ENCODE measurements at places on chromosomes 2 and 18.

DNA sequence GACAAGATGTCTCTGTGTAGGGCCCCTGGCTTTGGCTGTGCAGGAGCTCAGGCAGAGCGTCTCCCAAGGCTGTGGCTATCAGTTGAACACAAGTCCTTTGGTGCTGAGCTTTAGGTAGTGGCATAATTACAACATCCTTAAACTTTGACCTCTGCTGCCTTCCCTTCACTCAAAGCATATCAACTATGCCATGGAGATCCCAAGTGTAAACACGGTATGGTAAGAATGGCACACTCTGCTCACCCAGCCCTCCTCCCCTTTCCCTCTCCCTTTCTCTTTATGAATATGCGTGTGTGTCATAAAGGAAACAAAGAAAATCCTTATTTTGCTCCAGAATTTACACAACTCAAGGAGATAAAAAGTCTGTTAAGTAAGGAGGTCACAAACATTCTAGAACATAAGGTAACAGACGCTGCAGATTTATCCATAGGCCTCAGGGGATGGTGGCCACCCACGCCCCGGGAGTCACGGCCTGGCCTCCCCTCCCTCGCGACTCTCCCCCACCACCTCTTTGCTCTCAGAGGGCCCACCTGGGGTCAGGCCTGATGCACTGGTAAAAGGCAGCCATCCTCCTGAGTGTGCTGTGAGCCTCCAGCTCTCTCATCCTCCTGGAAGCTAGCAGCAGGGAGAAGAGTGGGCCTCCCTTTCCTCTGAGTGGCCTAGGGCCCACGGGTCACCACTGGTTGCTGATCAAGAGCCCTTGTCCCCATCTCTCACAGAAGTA is 67.3 kb downstream of the CRACDL start:
- DNase-seq = no peak

DNA sequence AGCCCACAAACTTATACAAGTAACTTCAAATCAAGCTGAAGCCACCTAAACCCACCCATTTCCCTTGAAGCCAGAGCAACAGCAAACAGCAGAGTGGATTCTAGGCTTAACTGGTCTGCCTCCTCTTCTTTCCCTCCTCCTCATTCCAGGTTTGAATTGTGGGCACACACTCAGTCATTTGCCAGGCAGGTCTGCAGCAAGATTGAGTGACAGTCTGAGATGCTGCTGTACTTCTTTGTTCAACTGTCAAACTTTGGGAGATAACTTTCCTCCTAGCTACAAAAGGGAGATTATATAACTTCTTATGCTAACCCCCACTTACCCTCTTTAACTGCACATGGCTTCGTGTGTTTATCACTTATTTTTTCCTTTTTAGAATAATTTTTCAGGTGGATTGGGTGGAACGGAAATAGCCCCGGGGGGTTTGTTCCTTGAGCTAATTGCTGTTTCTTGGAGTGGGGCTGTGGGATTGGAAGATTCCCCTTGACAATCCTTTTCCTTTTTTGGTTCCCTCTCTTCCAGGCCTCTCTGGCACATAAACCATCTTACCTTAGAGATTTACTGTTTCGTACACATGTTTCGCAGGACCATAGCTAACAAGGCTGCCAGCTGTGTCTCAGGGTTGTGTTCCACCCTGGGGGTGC is 55.0 kb downstream of the RNF144A start:
- no peak for DNase-seq

DNA sequence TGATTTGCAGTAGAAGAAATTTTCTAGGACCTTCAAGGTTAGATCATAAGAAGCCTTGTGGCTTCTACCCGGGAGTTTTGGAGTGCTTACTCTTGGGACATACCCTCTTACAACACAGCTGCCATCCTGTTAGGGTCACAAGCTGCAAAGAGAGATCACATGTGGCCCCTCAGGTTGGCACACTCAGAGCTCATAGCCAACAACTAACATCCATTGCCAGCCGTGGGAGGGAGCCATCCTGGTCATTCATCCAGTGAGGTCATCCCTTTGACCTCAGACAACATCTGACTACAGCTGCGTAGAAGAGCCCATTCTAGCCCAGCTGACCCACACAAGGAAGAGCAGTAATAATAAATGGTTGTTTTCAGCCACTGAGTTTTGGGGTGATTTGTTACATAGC is 76.9 kb upstream of the NABP1 start:
- no peak for DNase-seq

DNA sequence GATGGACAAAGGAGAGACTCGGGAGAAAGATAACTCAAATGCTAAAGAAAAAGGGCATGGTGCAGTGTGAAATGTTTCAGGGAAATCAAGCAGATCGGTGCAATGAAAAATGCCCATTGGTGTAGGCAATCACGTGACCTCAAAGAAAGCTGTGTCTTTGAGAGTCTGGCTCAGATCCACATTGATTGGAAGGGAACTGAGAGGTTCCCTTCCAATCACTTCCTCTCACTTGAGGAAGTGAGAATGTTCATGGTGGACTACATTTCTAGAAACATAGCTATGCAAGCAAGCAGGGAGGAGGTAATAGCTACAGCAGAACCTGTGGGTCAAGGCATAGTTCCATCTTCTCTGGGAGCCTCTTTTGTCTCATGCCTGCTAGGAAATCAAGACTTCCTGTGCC is 187.4 kb downstream of the LPIN1 start:
- DNase-seq = no peak

GRCh38 chr18:34543356-34543755 is 166.7 kb upstream of the DTNA start:
- DNase-seq = no peak

DNA sequence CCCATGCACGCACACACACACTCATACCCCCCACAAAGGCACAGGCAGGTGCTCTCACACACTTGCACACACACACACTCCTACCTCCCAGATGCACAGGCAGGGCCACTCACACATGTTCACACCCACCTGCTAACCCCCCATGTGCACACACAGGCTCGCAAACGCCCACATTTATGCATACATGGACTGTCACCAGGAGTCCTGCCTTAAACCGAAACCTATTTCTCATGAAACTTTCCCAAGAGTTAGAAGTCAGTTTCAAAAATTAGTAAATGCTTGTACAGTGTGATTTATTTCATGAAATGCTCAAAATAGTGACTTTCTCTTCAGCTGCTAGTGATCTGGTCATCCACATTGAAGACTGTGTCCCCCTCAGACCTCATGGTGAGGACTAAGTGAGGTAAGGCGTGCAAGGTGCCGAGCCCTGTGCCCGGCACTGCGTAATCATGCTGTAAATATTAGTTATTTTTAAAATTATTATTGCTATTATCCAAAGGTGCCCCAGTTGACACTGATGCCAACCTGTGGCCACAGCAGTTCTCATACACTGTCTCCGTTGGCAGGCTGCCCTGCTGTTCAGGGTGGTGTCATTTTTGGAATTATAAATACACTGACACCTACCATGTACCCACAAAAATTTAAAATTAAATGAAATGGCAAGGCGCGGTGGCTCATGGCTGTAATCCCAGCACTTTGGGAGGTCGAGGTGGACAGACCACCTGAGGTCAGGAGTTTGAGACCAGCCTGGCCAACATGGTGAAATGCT is 12.4 kb downstream of the CNNM4 start:
- DNase-seq = no peak

DNA sequence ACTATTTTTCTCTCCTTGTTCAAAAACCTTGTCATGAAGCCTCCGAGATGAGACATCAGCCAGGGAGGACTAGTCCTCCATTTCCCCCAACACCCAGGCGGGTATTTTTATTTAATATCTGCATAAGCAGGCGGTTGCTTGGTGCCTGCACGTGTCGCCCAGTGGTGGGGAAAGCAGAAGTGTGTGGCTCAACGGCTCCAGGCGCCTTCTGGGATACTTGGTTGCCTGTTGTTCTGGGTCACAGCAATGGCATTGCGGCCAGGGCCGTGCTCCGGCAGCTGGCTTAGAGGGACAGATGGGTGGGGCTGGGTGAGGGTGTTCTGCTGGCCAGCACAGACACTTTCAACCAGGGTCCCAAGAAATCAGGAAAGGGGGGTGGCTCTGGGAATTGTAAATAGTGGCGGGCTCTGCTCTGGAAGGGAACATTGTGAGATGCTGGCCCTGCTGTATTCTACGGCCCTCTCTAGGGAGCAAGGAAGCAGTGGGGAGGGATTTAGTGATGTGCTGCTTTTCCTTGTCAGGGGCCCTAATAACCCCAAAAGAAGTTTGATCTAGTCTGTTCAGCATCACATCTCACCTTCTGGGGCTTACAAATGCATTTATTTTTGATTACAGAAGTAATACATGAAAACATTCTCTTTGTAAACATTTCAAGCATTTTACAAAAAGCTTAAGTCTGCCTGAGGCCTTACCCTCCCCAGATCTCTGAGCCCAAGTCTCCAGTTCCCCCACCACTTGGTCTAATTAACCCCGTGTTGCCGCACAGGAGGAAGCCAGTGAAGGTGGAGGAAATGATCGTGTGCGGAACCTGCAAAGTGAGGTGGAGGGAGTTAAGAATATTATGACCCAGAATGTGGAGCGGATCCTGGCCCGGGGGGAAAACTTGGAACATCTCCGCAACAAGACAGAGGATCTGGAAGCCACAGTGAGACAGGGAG is 1.1 kb downstream of the VAMP8 start:
- no peak for DNase-seq

GRCh38 chr2:155404433-155405002 is 706.0 kb downstream of the KCNJ3 start:
- no peak for DNase-seq

GRCh38 chr2:239152239-239152915 is 248.4 kb downstream of the HDAC4 start:
- no peak for DNase-seq

GRCh38 chr2:175414882-175415487 is 233.5 kb upstream of the ATP5MC3 start:
- no peak for DNase-seq

DNA sequence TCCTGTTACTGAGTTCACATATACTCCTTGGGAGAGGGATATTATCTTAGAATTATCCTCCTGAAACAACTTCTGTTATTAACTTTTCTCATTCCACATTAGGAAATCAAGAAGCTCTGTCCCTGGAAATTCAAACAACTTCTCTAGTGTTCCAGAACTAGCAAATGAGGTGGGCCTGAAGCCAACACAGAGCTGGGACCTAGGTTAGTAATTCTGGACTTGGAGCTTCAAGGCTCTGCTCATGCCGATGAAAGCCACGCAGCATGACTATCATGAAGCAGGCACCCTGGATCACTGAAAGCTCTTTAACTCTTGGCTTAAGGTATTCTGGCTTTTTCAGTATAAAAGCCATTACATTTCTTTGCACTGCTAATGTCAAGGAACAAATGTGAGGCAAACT is 242.7 kb downstream of the TGIF1 start:
- DNase-seq = no peak

DNA sequence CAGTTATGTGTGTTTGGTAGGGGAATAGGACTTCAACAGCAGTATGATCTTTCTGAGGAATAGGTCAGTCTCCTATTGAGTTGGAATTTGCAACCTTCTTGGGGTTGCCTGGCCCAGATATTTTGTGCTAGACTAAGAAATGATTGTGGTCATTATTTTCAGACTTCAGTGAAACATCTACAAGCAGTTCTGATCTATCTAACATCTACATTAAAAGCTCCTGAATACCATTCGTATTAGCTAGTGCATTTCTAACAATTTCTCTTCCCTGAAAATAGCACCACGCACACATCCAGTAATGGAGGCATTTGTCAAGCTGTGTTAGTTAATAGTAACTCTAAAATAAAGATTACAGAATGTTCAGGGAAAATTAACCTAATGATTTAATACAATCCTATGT is 179.3 kb downstream of the FIGN start:
- no peak for DNase-seq

GRCh38 chr18:58870130-58870529 is 5.5 kb downstream of the ZNF532 start:
- no peak for DNase-seq

DNA sequence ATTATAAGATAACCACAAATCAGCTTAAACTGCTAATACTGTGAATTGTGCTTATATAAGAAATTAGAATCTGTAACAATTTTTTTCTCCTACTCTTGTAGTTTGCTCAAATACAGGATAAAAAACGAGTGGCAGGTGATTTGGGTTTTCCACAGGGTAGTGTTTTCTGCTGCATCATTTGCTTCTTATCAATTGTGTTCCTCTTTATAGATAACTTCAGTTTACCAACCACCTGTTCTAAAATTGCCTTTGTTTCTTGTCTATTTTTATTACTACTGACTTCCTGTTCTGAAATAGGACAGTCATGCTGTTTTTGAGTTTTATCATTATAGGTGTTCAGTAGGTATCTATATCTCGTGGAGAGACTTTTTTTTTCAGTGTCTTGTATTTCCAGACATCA is 56.9 kb downstream of the MFSD6 start:
- no peak for DNase-seq

DNA sequence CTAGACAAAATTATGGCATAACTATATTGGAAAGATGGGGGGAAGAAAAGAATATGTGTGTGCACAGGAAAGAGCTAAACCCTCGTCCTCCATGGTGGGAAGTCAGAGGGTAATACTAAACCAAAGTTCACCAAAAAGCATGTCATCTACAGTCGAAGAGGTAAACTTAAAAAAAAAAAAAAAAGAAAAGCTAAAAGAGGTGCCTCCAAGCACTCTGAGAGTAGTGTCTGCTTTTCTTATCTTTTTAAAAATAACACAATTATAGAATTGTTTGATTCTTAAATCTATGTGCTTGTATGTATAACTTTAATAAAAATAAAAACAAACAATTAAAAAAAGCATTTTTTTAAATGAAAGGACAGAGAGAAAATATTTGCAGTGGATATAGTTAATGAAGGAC is 77.3 kb upstream of the MYCN start:
- no peak for DNase-seq

DNA sequence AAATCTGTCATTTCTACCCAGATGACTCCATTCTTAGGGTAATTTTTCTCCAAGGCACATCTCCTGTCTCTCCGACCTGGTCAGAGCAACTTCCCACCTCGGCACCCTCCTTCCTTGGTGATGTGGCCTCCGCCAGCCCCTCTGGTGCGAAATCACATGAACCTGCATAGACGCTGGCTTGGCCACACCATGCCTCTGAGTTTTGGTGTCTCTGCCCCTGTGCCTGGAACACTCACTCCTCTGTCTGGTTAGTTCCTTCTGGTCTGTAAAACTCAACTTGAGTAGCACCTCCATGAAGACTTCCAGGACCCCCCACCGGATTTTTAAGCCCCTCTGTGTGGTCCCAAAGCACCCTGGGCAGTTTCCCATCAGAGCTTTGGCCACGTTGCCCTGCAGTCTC is 83.2 kb upstream of the OTOS start:
- no peak for DNase-seq

GRCh38 chr2:86068136-86068588 is 37.5 kb downstream of the POLR1A start:
- peak; percentile 60 for DNase-seq

- DNase-seq = no peak
Observed at GRCh38 chr18:48887905-48888772, 62.6 kb downstream of the SMAD7 start.

DNA sequence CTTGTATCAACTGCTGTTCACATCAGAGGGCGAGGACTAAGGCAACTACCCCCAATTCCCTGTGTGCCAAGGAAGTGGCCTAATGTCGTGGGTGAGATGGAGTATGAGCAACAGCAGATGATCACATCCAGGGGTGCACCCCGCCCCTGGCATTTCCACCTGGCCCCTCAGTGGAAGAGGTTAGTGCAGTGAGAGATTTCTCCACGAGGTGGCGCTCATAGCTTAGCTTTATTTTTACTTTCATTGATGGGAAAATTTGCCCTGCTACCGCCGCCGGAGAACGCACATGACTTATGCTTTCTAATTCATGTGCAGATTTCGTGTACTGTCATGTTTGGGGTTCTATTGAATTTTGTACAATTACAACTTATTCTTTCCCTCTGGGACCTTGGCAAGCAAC is 470.6 kb upstream of the MEX3C start:
- peak; percentile 26 for DNase-seq

Measured in stimulated activated naive CD8-positive, alpha-beta T cell treated with anti-CD3 and anti-CD28 coated beads, Interleukin-15, amount 100 ng/mL, for 72 hours (primary cell).